Spinal cord (tissue), 10 donors: ENCODE measurements at places on chromosomes 5 and 9.

DNA sequence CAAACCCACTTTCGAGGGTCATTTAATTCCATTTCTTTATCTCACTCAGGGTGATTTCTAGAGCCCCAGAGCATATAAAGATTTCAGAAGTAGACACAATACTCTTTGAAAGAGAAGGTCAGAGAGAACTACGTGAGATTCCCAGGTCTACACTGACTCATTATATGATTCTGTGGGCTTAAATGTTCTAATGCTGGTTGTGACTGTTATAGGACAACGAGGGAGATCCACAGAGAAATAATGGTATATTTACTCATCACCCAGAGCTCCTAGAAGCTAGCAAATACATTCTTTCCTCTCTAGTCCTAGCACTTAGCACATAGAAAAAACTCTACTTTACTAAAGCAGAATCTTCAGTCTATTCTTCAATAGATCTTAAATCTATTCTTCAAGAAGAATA, 39.4 kb upstream of the GRAMD2B start:
- no peak for DNase-seq

GRCh38 chr9:113851873-113852272, 24.2 kb upstream of the ZNF618 start:
- no peak for DNase-seq

DNA sequence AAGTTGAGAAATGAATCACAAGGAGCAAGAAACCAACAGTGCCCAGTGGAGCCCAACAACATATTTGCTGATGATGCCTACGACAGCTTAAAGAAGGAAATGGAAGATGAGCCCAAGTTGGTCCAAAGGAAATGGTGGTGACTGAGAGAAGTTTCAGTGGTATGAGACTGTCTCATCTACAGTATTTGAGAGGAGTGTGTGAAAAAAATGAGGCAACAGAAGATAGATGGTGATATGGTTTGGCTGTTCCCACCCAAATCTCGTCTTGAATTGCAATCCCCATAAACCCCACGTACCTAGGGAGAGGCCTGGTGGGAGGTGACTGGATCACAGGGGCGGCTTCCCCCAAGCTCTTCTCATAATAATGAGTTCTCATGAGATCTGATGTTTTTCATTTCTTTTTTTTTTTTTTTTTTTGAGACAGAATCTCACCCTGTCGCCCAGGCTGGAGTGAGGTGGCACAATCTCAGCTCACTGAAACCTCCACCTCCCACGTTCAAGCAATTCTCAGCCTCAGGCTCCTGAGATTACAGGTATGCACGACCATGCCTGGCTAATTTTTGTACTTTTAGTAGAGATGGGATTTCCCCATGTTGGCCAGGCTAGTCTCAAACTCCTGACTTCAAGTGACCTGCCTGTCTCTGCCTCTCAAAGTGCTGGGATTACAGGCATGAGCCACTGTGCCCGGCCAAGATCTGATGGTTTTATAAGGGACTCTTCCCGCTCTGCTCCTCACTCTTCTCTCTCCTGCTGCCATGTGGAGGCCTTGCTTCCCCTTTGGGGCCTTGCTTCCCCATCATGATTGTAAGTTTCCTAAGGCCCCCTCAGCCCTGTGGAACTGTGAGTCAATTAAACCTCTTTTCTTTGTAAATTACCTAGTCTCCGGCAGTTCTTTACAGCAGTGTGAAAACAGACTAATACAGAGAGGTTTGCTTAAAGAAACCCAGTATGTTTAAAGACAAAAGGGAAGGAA, 30.2 kb downstream of the EFCAB9 start:
- no peak for DNase-seq

GRCh38 chr5:40572391-40572790, 107.3 kb upstream of the PTGER4 start:
- no peak for DNase-seq

DNA sequence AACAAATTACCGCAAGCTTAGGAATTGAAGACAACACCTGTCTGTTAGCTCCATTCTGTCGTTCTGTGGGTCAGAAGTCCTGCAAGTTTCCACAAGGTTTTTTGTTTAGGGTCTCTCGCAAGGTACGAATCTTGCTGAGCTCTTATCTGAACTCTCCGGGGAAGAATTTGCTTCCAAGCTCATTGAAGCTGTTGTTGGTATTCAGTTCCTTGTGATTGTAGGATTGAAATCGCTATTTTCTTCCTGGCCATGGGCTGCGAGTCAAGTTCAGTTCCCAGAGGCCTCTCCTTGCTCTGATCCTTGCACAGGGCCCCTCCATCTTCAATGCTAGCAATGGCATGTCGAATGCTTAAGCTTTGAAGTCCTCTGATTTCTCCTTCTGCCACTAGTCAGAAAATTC, 53.5 kb upstream of the CNTLN start:
- no peak for DNase-seq

DNA sequence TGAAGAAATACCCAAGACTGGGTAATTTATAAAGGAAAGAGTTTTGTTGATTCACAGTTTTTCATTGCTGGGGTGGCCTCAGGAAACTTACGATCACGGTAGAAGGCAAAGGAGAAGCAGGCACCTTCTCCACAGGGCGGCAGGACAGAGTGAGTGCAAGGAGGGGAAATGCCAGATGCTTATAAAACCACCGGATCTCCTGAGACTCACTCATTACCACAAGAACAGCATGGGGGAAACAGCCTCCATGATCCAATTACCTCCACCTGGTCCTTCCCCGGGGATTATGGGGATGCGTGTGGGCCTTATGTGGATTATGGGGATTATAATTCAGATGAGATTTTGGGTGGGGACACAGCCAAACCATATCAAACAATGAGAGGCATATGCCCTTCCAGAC, 18.5 kb upstream of the RORB start:
- no peak for DNase-seq

DNA sequence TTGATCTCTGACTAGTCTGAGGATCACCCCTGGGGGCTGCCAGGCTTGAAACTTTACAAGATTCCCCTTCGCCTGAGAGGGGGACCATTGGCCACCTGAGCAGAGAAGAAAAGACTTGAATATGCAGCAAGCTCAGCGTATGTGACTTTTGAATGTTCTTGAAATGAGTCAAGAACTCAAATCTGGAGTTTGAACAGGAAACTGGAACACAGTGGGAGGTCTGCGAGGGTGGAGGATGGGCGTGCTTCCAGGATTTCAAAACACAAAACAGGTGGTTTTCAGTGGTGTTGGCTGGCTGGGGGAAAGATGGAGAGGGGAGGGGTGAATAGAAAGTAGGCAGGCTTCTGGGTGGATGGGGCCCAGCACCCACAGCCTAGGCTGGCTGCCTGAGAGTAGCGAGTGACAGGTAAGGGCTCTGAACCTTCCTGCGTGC, 40.6 kb downstream of the TMEM174 start:
- DNase-seq: no peak

GRCh38 chr9:87827341-87827740, 55.3 kb upstream of the SPATA31E1 start:
- DNase-seq: no peak

DNA sequence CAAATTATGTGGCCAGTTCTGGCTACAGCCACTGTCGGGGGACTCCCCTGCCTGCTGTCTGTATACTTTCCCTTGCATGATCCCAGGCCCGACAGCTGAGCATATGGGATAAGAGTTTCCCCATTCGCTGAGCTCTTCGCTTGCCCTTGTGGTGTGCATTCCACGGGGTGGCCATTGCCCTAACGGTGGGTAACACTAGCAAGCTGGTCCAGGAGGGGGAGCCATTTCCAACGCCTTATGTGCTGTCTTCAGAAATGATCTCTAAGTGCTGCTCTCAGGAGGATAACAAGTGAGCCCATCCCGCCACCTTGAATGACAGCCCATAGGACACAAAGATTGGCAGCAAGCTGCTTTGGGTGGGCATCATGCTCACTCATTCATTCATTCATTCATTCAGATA, 190.9 kb downstream of the FSTL4 start:
- DNase-seq: peak; percentile 62

- DNase-seq: no peak
Observed at GRCh38 chr5:40853632-40854192, 12.5 kb downstream of the CARD6 start.

GRCh38 chr9:13863112-13863511, 450.8 kb downstream of the NFIB start:
- DNase-seq: peak; percentile 40

GRCh38 chr5:13943676-13944075, 812 bp downstream of the DNAH5 start:
- DNase-seq: no peak

GRCh38 chr5:144189800-144190429, 19.2 kb downstream of the KCTD16 start:
- DNase-seq: no peak

- DNase-seq: peak; percentile 64
Observed at GRCh38 chr5:73266925-73267765, 94.2 kb downstream of the TMEM174 start.

DNA sequence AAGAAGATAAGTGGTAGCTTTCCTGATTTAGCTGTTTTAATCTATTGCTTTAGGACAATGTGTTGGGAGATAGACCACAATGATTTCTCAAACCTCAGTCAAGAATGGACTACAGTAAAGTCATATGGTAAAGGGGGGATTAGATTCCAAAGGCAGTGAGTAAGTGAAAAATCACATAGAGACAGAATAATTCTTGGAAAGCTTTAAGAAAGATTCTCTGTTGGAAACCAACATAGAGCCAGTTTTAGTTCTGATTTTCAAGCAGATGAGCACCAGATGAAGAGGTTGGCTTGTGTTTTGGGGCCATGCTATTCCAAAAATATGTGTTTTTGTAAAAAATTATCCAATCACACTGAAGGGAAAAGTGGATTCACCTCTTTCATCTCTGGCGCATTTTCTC, 256.8 kb upstream of the RPS23 start:
- DNase-seq: no peak

GRCh38 chr9:137017791-137018497, 10.1 kb downstream of the ABCA2 start:
- DNase-seq: no peak

DNA sequence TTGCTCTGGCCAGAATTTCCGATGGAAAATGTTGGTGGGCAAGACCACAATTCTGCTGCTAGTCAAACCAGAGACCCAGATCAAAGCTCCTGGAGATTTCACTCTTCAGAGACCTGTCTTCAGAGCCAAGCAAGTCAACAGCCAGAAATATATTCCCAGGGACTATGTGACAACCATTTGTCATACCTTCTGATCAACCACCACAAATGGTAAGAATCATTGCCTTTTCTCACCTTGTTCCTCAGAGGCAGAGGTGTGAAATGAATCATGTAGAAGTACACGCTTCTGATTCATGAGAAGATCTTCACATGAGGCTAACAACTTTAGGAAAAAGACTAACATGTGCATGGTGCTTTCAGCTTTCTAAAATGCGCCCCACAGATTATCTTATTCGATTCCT, 53.5 kb downstream of the SUSD1 start:
- DNase-seq: no peak

DNA sequence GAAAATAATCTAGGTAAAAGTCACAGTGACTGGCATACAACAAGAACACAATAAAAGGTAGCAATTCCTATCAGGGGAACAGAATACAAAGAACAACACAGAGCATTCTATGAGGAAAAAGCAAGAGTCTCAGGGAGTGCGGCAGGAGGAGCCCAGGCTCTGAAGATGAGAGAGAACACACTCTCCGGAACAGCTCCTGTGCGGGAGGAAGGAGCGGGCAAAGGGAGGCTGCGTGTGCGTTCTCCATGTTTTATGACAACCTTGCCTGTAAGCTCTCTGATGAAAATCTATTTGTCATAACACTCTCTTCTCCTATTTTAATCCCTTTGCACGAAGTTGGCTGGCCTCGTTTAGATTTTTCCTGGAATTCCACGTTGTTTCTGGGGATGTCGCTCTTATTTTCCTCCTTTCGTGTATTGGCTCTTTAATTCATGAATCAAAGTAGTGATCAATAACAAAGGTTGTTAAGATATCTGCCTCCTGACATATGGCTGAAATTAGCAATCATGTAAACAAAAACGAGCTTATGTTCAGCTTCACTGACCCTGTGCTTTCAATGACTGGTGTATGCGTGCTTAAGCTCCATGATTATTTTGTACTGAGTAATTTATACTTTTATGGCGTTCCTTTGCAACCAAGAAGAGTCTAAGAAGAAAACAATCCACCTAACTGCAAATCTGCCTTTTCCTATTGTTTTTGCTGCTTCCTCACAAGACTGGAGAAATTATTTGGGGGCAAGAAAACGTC, 109.5 kb downstream of the MYO10 start:
- no peak for DNase-seq

GRCh38 chr9:92648474-92648971, 21.4 kb downstream of the IPPK start:
- no peak for DNase-seq

DNA sequence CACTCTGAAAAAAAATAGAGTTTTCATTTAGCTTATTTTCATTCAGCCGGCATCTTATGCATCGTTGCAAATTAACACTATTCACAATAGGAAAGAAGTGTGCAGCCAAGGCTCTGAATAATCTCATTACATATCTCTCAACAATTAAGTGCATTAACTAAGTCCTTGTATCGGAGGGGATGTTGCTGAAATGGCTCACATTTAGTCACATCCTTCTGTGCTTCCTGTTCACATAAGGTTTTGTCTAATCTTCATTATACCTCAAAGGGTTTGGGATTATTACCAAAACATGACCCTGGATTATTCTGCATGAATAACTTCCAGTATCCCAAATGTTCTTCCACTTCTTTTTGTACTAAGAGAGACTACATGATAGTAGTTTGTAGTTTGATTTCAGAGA, 278.0 kb upstream of the GRIA1 start:
- DNase-seq: no peak

GRCh38 chr9:120630333-120630732, 50.4 kb upstream of the CDK5RAP2 start:
- no peak for DNase-seq

GRCh38 chr9:137255448-137256114, 454 bp downstream of the NELFB start:
- DNase-seq: no peak

- no peak for DNase-seq
Observed at GRCh38 chr5:41763081-41763480, 107.1 kb downstream of the OXCT1 start.

DNA sequence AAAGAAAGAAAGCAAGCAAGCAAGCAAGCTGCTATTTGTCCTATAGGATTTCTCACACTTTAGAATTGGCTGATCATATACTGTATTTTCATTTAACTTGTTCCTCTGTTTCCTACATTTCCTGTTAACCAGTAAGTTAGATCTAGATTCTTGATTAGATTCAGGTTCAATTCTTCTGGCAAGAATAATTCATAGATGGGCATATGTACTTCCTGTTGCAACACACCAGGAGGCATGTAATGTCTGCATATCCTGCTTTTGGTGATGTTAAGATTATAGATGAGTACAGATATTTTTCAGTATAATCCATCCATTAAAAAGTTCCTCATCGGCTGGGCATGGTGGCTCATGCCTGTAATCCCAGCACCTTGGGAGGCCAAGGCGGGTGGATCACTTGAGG, 10.8 kb upstream of the KIF27 start:
- no peak for DNase-seq
